ENCODE measurements at places on chromosomes 7 and 10.

- peak; percentile 44 for DNase-seq
Observed at GRCh38 chr7:155885167-155886155, 73.2 kb upstream of the SHH start.

DNA sequence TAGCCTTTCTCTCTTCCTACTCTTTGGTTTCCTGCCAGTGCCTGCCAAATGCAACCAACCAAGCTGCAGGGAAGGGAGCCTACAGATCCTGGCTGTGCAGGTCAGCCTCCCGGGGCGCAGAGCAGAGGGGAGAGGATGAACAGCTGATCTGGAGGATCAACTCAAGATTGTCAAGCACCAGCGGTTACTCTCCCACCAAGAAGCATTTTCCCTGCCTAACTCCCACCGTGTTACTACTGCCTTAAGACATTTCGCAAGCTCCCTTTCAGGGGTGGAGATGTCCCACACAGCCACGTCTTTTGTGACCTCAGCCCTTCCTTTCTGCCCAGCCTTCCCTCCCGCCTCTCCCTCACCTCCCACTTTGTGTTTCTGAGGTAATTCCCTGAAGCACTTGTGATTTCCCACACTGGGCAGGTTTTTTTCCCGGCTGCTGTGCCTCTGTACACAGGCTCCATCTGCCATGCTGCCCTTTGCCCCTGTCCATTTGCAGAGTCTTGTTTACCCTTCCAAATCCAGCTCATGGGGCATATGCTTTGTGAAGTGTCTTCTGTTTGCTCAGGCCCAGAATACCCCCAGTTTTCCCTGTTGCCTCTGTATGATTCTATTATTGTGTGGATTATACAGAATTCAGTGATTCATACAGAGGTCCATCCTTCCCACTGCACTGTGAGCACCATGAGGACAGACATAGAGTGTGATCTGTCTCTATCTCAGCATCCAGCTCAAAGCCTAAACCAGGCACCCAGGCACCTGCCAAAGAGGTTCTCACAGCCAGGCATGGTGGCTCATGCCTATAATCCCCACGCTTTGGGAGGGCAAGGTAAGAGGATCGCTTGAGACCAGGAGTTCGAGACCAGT lies 40.9 kb upstream of the PAPSS2 start:
- DNase-seq = no peak

GRCh38 chr10:86556532-86556931 lies 34.9 kb upstream of the WAPL start:
- no peak for DNase-seq

GRCh38 chr7:80537091-80537490 lies 25.2 kb upstream of the GNAT3 start:
- no peak for DNase-seq

GRCh38 chr10:132511121-132512051 lies 26.2 kb upstream of the INPP5A start:
- DNase-seq = peak; percentile 86

- no peak for DNase-seq
Observed at GRCh38 chr7:75945297-75946168, 30.6 kb downstream of the POR start.

DNA sequence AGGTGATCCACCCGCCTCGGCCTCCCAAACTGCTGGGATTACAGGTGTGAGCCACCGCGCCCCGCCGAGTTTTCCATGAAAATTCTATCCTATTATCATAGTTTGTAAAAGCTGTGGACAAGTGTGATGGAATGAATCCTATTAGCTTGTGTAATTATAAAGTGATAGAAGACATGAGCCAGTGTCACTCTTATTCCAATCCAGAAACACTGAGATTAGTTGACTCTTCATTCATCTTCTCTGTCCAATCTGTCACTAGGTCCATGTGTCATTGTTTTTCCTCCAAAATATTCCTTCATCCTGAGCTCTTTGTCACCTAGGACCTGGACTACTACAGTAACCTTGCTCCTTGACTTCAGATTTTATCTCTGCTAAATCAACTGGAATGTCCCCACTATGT lies 13.5 kb downstream of the FBH1 start:
- DNase-seq = no peak

DNA sequence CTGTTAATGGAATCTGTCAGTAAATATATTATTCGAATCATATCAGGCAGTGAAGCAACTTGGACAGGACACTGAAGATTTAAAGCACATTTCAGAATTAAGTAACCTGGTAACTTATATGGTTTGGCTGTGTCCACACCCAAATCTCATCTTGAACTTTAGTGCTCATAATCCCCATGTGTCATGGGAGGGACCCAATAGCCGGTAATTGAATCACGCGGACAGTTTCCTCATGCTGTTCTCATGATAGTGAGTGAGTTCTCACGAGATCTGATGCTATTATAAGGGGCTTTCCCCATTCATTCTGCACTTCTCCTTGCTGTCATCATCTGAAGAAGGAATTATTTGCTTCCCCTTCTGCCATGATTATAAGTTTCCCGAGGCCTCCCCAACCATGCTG lies 83.2 kb upstream of the COL1A2 start:
- no peak for DNase-seq

DNA sequence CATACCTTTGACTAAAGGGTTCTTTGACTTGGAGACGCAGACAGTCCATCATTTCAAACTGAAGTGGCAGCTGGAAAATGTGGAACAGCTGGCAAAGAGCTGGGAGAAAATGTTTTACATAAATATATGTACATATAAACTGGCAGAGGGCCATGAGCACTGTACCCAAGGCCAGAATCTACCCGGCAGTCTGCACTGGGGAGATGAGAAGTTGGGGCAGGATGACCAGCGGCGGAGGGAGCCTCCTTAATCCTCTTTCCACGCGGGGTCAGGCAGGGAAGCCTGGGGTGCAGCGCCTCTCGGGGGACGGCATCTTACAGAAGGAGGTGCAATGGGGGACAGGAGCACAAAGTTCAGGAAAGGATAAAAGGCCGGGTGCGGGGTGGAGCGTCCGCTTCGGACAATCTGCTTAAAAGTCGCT lies 1.3 kb downstream of the GLI3 start:
- DNase-seq = peak; percentile 74

GRCh38 chr7:146948703-146949102 lies 832.1 kb downstream of the CNTNAP2 start:
- DNase-seq = no peak

DNA sequence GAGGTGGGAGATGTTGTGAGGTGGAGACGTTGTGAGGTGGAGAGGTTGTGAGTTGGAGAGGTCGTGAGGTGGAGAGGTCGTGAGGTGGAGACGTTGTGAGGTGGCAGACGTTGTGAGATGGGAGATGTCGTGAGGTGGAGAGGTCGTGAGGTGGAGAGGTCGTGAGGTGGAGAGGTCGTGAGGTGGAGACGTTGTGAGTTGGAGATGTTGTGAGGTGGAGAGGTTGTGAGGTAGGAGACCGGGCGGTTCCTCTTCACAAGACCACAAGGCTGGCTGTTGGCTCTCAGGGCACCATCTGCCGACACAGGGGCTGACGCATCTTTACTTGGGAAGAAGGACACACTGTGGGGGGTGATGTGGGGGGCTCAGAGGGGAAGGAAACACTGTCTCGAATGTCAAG lies 34.7 kb upstream of the SHH start:
- peak; percentile 52 for DNase-seq

Data from sigmoid colon (tissue), 7 donors.